Suppressor macrophage (primary cell): ENCODE measurements at places on chromosomes 3 and 15.
A peak's percentile ranks its signal among the peaks of the same experiment; 100 is the strongest.

GRCh38 chr3:188964957-188965356 is 206.8 kb upstream of the TPRG1 start:
- DNase-seq: no peak

- no peak for DNase-seq
Observed at GRCh38 chr15:26767169-26767670, 5.6 kb downstream of the GABRB3 start.

DNA sequence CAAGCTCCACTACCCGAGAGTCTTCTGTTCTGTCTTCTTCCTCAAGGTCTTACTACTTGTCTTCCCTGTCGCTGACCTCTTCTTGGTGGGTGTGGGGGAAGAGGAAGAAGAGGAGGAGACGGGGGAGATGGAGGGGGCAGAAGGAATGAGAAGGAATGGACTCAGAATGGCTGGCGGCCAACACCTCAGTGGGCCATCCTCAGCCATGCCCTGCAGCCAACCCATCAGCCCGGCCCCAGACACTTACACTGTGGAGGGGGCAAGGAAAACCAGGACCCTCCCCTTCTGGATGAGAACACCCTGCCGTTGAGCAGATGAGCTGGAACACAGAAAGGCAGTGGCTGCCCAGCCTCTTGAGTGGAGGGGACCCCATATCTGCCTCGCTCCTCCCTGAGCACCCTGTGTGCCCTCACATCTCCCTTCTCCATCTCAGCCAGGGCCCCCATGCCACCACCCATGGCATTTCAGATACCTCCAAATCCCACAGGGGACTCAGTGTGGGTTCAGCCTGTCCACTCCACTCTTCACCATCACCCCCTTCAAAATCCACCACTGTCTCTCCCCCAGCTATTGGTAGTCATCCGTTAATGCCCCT is 45.5 kb upstream of the PRR23E start:
- no peak for DNase-seq

DNA sequence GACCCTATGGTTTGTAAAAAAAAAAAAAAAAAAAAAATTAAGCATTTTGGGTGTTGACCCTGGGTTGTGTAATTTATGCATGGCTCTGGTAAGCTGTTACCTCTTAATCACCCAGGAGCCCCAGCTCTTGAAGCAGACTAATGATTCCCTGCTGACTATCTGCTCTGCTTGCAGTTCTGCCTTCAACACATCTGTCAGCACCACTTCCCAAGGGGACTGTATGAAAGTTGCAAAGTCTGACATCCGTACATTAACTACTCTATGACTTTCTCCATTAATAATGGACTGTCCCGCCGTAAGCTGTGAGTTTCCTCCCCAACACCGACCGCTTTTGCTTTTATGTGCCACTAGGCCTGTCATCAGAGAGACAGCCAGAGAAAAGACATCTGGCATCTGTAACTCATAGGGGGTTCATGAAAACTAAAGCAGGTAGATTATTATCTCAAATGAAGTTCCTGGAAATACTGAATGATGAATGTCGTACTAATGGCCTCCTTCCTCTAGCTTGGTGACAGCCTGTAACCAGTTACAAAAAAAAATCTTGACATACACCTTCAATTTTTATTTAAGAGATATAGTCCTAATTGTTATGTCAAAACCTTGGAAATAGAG is 271.5 kb downstream of the IL5RA start:
- DNase-seq: no peak

- no peak for DNase-seq
Observed at GRCh38 chr15:65923264-65923663, 54.0 kb downstream of the RAB11A start.

GRCh38 chr15:58462973-58463663 is 31.3 kb downstream of the LIPC start:
- DNase-seq: no peak

DNA sequence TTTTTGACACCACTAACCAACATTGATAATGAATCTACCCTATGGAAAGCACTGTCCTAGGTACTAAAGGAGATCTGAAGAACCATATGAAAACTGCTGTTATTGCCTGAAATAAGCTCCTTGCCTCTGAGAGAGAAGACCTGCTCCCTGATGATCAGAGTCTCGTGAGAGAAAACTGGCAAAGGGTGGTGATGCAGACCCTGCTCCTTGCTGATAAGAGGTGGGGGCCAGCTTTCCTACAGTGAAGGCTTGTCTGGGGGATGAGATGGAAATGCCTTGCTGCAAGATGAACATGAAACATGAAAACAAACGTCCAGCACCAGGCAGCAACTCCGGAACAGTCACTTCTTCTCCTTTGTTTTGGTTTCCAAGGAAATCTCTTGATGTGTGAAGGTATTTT is 31.9 kb downstream of the RASGRP1 start:
- no peak for DNase-seq

GRCh38 chr3:129398803-129399144 is 29.7 kb downstream of the EFCAB12 start:
- DNase-seq: peak; percentile 39

DNA sequence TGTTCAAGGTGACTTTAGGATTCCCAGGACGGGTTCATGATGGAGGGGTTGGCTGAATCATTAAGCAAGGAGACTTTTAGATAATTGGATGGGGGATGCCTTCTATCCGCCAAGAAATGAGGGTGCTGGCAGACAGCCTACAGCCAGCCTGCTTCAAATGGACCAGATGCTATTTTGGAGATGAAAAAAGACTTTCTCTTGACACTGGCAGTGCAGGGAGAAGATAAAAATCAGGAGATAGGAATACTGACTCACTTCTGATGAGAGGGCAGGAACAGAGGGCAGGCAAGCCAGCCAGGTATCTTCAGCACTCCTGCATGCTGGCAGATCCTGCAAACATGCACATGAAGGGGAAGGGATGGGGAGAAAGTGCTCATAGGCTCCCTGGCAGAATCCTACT is 7.7 kb upstream of the SYN2 start:
- DNase-seq: no peak

GRCh38 chr3:45105855-45106671 is 40.1 kb downstream of the CDCP1 start:
- peak; percentile 29 for DNase-seq

- DNase-seq: no peak
Observed at GRCh38 chr15:53038655-53038941, 248.5 kb upstream of the ONECUT1 start.

GRCh38 chr15:100001405-100001804 is 268.2 kb upstream of the LYSMD4 start:
- DNase-seq: no peak

DNA sequence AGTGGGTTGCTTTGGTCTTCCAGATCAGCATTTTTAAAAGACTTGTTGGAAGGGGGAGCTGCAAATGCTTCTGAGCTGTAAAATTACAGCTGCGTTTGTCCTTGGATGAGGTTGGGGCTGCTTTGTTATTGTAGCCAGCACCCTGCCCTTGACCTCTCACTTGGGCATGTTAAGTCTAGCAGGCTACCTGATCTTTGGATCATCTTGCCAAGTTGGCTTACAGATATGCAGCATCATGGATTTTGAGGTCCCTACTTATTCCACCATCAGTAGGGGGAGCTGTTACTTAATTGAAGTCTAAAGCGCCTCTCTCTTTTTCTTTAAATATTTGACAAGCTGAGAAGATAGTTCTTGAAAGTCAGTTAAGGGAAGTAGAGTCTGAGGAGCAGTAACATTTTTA is 793.0 kb downstream of the MCTP2 start:
- no peak for DNase-seq

DNA sequence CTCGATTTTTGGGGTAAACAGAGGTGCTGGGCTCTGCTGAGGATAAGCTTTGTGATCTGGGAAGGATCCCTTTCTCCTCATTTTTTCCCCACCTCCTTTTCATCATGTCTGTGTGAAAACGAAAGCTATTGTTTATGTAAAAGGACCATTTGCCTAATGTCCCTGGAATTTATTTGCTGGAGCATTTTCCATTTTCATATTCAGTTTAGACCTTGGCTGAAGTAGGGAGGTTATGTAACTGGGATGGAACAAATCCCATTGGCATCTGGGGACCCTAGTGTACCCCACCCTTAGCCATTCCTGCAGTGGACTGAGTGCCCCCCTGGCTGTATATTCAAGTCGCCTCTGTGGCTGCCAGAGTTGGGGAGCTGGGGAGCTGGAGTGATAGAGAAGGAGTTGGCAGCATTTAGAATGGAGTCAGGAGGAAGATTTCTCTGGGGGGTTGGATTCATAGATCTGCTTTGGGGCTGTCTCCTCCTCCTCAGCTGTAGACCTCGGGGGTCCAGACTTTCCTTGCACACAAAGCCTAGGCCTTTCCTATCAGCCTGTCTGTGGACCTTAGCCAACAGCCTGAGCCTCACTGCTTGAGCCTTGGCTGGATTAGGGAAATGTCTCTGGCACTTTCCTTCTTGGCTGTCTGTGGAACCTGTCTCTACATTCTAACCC is 270.4 kb upstream of the CTDSPL start:
- no peak for DNase-seq

DNA sequence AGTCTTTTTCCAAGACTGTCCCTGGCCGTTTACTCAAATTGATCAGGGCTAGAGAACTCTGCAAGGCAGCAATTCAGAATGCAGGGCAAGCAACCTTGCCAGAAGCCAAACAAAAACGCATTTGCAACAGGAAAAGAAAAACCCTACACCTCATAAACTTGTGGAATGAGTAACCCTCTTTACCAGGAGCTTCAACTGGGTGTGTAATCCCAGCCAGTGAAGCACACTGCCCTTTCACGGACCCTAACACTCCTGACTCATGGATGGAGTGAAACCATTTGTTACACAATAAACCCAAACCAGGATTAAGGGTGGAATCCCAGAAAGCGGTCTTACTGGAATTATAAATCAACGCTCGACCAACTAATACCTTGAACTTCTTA is 14.8 kb upstream of the LDHAL6B start:
- no peak for DNase-seq

GRCh38 chr3:160400030-160400701 is 716 bp downstream of the SMC4 start:
- peak; percentile 87 for DNase-seq

GRCh38 chr15:27865323-27865922 is 233.7 kb downstream of the OCA2 start:
- no peak for DNase-seq

DNA sequence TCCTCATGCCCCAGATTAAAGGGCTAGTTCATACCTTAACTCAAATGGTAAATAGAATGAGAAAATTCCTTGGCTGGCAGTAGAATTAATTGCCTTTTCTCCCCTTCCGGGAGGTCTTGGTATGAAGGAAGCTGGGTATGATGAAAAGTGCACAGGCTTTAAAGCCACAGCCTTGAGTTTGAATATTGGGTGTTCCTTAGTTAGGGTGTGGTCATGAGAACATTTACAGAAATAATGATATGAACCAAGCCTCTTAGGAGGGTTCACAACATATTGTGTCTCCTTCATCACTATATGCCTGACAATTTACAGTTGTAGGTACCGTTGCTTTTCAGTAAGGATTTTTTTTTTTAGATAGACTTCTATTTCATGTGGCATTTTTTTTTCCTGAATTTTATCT is 48.1 kb downstream of the PYDC2 start:
- no peak for DNase-seq

DNA sequence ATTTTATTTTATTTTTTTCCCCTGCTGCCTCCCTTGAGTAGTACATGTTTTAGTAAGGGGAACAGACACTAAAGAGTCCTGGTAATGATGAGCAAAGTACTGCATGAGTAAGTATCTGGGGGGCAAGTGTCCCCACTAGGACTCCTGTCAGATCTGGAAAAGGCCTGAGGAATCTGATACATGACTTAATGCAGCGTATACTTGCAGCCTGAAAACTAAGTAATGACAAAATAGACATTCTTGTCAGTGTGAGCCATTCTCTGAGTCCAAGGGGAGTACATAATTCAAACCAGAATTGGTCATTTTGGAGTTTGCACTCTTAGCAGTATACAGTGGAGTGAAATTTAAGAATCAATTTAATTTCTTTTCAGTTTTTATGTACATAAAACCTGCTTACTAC is 27.5 kb downstream of the NXPE3 start:
- no peak for DNase-seq

DNA sequence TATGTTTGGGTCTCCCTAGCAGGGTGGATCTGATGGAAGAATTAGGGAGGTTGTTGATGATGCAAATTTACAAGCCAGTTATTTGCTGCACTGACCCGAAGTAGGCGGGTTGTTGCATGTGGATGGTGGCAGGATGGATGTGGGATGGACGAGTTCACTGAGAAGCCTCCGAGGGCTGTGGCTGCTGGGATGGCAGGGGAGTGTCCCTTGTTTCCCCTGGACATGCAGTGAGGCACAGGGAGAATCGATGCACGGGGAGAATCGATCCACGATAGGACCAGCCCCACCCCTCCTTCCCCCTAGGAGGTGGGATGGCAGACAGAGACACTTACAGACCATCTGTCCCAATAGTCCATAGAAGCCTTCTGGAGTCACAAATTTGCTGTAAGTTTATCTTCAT is 31.0 kb upstream of the KLF13 start:
- DNase-seq: no peak

- no peak for DNase-seq
Observed at GRCh38 chr3:157913741-157914150, 192.5 kb downstream of the SHOX2 start.

DNA sequence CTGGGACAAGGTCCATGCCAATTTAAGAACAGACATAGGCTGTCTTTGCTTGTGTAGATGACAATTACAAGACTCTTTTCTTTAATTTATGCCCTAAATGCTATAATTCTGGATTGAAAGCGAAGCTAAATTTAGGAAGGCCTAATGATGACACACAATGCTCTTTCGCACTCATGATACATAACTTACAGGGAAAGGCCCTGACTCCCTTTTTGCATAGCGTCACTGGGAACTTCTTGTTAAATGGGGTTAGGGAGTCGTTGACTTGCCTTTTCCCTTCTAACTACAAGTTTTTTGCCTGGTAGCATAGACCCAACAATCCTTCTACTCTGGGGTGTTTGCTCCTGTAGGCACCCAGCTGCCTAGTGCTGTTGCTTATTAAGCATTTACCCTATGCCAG is 329.5 kb upstream of the LRRFIP2 start:
- DNase-seq: no peak

DNA sequence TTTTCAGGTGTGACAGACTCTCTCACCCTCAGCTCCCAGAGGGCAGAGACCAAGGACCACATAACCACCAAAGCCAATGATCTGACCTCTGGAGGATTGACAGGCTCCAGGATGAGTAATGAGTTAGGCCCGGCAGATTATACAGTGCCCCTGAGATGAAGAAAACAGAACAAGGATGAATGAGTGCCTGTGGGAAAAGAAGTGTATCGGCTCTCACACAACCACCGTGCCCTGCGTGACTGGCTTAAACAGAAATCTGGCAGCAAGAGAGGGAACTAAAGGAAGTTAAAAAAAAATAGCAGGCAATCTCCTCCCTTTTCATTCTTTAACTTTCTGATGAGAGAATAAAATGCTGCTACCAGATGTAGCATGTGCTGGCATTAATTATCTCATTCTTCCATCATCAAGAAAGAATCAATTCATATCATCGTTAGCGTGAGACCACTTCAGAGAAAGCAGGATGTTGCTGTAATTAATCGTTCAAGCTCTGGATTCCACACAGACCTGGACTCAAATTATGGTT is 227.5 kb upstream of the COL8A1 start:
- DNase-seq: no peak
